ENCODE measurements at places on chromosomes 1 and 21.

GRCh38 chr1:52056937-52057231 lies 789 bp downstream of the BTF3L4 start:
- no peak for DNase-seq

DNA sequence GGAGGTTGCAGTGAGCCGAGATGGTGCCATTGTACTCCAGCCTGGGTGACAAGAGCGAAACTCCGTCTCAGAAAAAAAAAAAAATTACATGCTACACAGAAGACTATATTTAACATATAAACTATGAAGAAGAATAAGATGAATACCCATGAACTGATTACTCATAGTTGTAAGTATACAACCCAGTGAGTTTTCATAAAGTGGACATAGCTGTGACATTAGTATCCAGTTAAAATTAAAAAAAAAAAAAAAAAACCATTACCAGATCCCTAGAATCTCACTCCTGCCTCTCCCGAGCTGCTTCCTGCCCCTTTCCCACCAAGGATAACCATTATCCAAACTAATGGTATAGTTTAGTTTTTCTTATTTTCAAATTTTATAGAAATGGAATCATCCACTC lies 37.4 kb downstream of the UBE4B start:
- no peak for DNase-seq

GRCh38 chr1:7886405-7886745 lies 33.5 kb upstream of the UTS2 start:
- no peak for DNase-seq

DNA sequence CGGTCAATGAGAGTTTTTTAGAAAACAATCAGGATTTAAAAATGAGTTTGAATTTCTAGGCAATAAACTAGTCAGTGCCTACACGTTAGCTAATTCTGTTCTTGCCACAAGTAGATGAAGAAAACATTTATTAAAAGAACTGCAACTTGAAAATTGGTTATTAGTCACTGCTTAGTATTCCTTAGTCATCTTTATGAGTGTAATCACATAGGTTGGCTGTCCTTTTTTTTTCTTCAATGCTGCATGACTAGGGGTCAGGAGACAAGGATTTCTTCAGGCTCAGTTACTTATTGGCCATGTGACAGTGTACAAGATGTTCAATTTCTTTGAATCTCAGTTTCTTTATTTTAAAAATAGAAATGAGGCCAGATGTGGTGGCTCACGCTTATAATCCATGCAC lies 17.1 kb downstream of the SOAT1 start:
- DNase-seq = peak; percentile 65

DNA sequence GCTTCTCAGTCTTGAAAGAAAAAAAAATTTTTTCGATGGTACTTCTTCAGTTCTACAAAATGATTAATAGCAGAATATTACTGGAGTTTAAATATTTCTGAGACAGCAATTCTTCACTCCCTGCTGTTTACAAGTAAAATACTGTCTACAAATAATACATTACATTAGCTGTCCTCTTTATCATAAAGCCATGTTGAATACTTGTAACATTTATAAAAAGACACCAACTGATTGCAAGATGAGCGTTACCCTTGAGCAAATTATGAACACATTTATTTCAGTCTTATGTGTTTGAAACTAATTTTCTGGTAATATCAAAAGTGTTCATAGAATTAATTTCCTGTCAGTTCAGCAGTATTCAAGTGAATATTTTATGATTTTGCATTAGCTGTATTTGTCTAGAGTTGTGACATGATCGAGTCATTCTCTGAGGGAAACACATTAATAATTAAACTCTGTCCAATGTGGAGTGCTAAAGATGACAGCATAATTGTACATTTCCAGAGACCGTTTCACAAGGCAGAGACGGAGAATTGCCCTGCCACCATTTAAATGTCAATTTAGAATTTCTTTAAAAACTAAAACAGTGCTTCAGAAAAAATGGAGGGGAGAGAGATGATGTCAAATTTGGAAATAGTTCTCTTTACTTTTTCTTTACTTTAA lies 1359.0 kb upstream of the ADGRL4 start:
- DNase-seq = no peak

Data from AG04449 (cell line).